ENCODE measurements at places on chromosomes 4 and X. TPM values are rescaled to one million over a fixed set of nuclear protein-coding genes. Genes with fewer than 3 reads are reported as not detected.

The ADAM29 gene
- not detected for total RNA-seq

The NAA11 gene
- not detected for total RNA-seq

The CCKAR gene
- total RNA-seq = not detected

The RBM46 gene
- total RNA-seq = not detected

The CXCL3 gene
- total RNA-seq = not detected

The S100P gene
- 10.0 TPM for total RNA-seq

The EOLA2 gene
- 28.4 TPM for total RNA-seq

- no peaks in the 10 kb centered on the region for H3K36me3 ChIP-seq
- H3K4me3 ChIP-seq = no peak overlapping the region
- peaks cover 9% of the 10 kb centered on the region for H3K27me3 ChIP-seq
Measured at GRCh38 chr4:76011700-76012387, 4.5 kb upstream of the CXCL9 start.

GRCh38 chr4:89298155-89298554 is 9.4 kb downstream of the GPRIN3 start:
- H3K27ac ChIP-seq = peak overlapping the region; percentile 82
- no peaks in the 10 kb centered on the region for H3K27me3 ChIP-seq
- H3K36me3 ChIP-seq = no peaks in the 10 kb centered on the region
- peaks cover 78% of the 10 kb centered on the region for H3K4me1 ChIP-seq
- H3K4me3 ChIP-seq = peak overlapping the region; percentile 47
- DNase-seq = peak; percentile 68

DNA sequence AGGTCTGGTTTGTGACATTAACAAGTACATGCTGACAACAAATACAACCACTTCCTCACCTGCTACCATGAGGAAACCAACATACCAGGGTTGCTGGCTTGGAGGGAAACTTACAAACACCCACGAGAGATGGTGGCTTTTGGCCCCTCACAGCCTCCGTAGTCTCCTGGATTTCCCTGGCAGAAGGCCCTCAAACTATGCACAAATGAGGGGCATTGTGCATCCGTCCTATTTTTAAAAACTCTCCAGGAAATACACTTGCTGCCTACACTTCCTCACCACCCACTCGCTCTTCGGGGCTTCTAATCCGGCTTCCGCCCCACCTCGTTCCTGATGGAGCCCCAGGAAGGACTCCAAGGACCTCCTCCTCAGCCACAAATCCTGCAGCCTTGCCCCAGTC is 355.0 kb upstream of the GATB start:
- peak; percentile 65 for DNase-seq
- H3K4me3 ChIP-seq = peak overlapping the region; percentile 56
- no peaks in the 10 kb centered on the region for H3K36me3 ChIP-seq
- H3K27ac ChIP-seq = peak overlapping the region; percentile 83
- H3K4me1 ChIP-seq = peaks cover 56% of the 10 kb centered on the region
- H3K27me3 ChIP-seq = no peaks in the 10 kb centered on the region

Measured in activated naive CD4-positive, alpha-beta T cell treated with anti-CD3 and anti-CD28 coated beads for 36 hours (primary cell).